ENCODE measurements at places on chromosomes 4 and X.

GRCh38 chr4:48025005-48025404 is 8.4 kb downstream of the NIPAL1 start:
- no peak for DNase-seq

DNA sequence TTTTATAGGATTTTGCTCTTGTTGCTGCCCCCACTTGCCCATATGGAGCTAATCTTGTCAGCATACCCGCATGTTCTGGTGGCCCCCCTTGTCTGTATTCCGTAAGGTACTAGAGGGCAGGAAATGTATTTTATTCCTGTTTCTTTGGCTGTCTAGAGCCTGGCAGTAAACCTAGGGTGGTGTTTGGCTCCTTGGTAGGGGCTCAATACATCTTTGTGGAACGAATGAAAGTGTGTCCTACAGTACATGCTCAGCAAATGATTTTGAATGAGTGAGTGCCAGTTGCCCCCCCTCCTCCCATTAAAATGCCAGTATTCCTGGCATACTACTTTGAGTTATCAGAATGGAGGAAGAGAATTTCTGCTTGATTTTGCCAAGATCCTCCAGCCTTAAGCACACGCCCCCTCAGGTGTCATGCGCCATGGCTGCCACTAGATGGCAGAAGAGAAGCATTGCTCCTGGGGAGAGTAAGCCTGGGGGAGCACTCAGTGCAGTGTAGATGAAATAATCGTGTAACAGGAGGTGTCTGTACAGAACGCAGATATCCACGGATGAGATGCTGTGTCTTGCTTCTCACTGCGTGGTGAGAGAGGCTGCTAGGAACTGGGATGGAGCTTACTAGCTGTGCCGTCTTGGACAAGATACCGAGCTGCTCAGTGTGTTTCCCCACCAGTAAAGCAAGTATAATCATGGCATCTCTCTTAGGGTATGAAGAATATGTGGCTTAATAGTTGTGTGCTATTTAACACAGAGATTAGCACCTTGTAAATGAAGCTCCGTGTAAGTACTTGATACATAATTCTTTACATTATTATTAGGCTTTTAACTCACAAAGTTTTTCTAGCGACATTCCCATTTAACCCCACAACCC is 17.2 kb upstream of the RNF212 start:
- DNase-seq = peak; percentile 59

GRCh38 chrX:21838937-21839333 is 482 bp upstream of the MBTPS2 start:
- DNase-seq = no peak

GRCh38 chrX:109310031-109310430 is 171.9 kb downstream of the GUCY2F start:
- no peak for DNase-seq

- no peak for DNase-seq
Measured at GRCh38 chr4:80412322-80412721, 76.8 kb downstream of the CFAP299 start.

GRCh38 chr4:56505269-56506130 is at the start of gene ARL9:
ARL9 (plus strand) TSS chr4:56505791; CDS start chr4:56505863, 72 bp downstream.
- peak; percentile 41 for DNase-seq

DNA sequence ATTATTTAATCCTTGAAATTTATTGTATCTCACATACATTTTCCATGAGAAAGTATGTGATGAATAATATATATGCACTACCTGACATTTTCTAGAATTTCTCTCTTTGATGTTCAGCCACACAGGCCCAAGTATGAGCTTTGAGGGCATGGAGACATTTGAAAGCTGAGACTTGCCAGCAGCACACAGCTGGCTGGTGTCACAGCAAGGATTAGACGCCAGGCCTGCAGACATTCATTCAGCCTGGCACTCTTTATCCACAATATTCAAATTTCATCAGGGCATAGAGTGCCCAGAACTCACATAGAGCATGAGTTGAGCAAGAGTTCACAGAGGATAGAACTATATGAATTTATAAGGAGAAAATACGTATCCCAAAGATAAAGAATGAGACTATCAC is 74.0 kb downstream of the GRIA2 start:
- DNase-seq = no peak

- DNase-seq = no peak
Measured at GRCh38 chr4:103400405-103400804, 202.3 kb upstream of the CENPE start.
